NCI-H2029 treated with DMSO at 0.1 percent for 48 hours (cell line): ENCODE measurements at places on chromosomes 2 and 18.

DNA sequence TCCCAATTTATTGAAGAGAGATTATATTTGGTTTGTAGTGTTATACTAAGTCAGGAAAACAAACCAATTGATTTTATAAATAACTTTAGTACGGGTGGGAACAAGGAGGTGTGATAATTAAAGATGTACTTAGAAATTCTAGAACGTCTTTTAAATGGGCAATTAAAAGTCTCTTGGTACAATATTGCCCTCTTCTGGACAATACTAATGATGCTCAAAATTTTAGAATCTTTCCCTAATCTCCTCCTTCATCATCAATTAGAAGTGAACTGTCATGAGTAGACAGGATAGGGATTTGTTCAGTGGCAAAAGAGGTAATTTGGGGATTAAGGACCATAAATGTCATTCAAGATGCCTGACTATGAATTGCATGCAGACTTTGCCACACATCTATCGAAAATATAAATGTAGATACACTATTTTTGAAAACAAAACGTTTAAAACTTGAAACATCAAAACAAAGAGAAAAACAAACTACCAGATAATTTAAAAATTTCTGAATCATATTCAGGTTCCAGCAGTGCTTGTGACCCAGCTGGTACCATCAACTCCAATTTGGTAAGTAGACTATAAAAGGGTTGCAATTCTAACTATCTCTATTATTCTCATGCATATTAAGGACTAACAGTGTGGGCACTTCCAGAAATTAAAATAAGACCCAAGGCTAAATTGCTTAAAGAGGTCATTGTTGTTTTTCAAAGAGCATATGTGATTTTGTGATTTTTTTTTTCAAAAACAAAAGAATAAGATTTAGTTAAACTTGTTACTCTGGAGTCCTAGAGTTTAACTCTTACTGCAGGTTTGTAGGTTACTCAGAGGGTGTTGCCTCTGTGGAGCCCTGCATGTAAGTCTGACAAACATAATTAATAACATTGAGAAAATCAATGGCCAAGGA is 123.5 kb downstream of the LAMA3 start:
- DNase-seq, result peak; percentile 5

GRCh38 chr2:126306539-126306938 is 349.4 kb upstream of the GYPC start:
- no peak for DNase-seq

DNA sequence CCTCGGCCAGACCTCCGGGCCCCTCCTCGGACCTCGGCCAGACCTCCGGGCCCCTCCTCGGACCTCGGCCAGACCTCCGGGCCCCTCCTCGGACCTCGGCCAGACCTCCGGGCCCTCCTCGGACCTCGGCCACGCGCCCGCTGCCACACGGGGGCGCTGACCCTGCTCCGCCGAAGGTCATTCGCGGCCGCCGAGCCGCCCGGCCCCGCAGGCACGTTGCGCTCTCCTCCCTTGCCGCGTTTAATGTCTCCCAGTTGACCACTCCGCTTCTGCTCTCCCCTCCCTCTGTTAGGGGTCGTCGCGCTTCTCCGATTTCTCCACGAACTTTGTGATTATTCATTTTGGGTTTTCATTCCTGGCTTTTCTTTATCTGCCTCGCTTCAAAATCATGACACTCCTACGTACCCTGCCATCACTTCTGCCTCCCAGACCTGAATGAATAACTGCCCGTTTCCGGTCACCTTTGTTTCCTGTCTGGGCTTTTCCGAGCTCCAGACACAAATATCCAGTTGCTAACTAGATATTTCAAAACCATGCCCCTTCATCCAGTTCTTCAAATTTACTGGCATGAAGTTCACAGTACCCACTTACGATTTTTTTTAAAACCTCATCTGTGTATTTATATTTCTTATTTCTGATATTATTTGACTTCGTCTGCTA is 14.8 kb upstream of the COLEC12 start:
- no peak for DNase-seq

GRCh38 chr2:219001577-219002394 is 8.6 kb upstream of the CRYBA2 start:
- peak; percentile 95 for DNase-seq

GRCh38 chr2:74845217-74845751 is 11.4 kb downstream of the HK2 start:
- peak; percentile 77 for DNase-seq

DNA sequence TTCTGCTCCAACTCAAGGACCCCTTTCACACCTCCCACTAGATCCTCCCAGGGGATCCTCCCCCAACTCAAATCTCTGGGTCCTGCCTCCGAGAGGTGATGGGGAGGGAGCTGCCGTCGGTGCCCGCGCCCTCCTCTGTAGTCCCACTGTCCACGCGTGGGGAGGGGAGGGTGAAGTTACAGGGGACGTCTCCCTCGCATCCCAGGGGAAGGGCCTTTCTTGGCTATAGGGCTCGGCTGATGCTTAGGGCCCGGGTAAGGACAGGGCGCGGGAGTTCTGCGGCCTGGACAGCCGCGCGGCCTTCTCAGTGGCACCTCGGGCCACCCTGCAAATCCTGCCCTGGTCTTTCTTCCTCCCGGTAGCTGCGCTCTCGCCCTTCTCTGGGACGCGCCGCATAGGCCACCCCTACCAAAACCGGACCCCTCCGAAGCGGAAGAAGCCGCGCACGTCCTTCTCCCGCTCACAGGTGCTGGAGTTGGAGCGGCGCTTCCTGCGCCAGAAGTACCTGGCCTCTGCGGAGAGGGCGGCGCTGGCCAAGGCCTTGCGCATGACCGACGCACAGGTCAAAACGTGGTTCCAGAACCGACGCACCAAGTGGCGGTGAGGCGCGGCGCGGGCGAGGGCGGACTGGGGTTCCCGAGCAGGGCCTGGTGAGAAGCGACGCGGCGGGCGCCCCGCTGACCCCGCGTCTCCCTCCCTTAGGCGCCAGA is 1.2 kb downstream of the TLX2 start:
- DNase-seq, result no peak

- no peak for DNase-seq
Measured at GRCh38 chr2:34069604-34070003, 470.5 kb upstream of the FAM98A start.

GRCh38 chr2:176356251-176356650 is 87.0 kb downstream of the MTX2 start:
- DNase-seq, result no peak
